ENCODE measurements at places on chromosomes 5 and 9. TPM values are rescaled to one million over a fixed set of nuclear protein-coding genes. Genes with fewer than 3 reads are reported as not detected.

Gene CACFD1
- total RNA-seq: 11.3 TPM

Gene PCDHGB5
- not detected for total RNA-seq

Gene STOM
- 53.2 TPM for total RNA-seq

Gene TSSK1B
- total RNA-seq: not detected

Gene GADD45G
- total RNA-seq: 3.7 TPM

Gene APBA1
- 0.81 TPM for total RNA-seq

Gene PCDHA1
- not detected for total RNA-seq

Gene FOXI1
- total RNA-seq: 0.07 TPM

Gene KCNT1
- 0.10 TPM for total RNA-seq

Gene SLC34A1
- not detected for total RNA-seq

Gene PSD2
- 0.10 TPM for total RNA-seq

Gene ZNF354C
- 0.07 TPM for total RNA-seq

Gene NNT
- 49.1 TPM for total RNA-seq
